HepG2 (cell line): ENCODE measurements at places on chromosomes 1 and 21. TPM values are rescaled to one million over a fixed set of nuclear protein-coding genes. Genes with fewer than 3 reads are reported as not detected.

Gene CCDC30
- total RNA-seq: 0.77 and 1.2 TPM in 2 replicates

Gene TNFAIP8L2
- total RNA-seq: not detected in 2 replicates

- no peak for DNase-seq
These were observed 107.1 kb downstream of the NIBAN1 start for GRCh38 chr1:184866991-184867788.

- no peaks in the 10 kb centered on the region for H3K27me3 ChIP-seq
- peak overlapping the region; percentile 88 for H3K27ac ChIP-seq
- DNase-seq: no peak
- peaks cover 7% of the 10 kb centered on the region for H3K36me3 ChIP-seq
- peaks cover 50% of the 10 kb centered on the region for H3K4me1 ChIP-seq
These were observed 106.7 kb downstream of the SLC45A1 start for GRCh38 chr1:8424539-8425116.

DNA sequence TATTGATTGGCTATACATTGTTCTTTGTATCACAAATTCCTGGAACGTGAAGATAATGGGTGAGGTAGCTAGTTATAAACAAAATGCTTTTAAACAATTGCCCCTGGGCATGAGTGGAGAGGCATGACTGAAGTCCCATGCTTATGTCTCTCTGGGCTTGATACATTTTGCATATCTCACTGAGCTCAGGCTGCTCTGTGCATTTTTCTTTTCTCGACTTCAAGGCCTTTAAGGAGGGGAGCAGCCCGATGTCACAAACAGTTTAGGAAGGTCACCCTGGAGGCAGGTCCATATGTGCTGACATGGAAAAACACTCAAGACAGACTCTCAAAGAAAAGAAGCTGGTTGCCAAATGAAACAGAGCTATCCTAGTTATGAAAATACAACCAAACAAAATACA, 80.1 kb upstream of the PUM1 start:
- no peak for DNase-seq
- no peak overlapping the region for H3K4me3 ChIP-seq
- no peak overlapping the region for H3K27ac ChIP-seq

Gene CNR2
- total RNA-seq: not detected in 2 replicates

- H3K27me3 ChIP-seq: no peaks in the 10 kb centered on the region
- no peaks in the 10 kb centered on the region for H3K36me3 ChIP-seq
- H3K4me1 ChIP-seq: peaks cover 7% of the 10 kb centered on the region
- peak; percentile 34 for DNase-seq
These were observed 31.9 kb downstream of the MAP3K21 start for GRCh38 chr1:233359431-233359830.

DNA sequence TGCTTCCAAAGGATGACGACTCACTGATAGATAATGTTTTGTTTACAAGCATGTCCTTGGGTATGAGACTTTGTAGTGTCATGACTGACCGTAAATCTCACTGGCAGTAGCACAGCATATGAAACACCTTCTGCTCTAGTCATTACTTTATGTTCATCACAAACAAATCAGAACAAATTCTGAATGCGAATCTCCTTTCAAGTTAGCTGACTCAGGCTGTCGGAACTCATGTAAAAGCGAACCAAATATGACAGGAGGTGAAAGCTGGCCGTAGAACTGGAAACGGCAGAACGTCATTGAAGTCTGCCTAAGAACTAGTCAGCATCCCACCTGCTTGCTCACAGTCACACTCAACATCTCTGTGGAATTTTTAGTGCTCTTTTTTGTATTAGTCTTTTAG, 143.9 kb downstream of the RGS7 start:
- no peak overlapping the region for H3K4me3 ChIP-seq
- H3K4me1 ChIP-seq: no peaks in the 10 kb centered on the region
- H3K36me3 ChIP-seq: no peaks in the 10 kb centered on the region
